Left lung (tissue), 14 donors: ENCODE measurements at places on chromosomes 6 and 20. TPM values are rescaled to one million over a fixed set of nuclear protein-coding genes. Genes with fewer than 3 reads are reported as not detected.

The CCN5 gene
- total RNA-seq, result 14.3 TPM

The IL17F gene
- total RNA-seq, result not detected

The PSORS1C2 gene
- total RNA-seq, result not detected

The L3MBTL1 gene
- total RNA-seq, result 8.7 TPM

The EGFL8 gene
- total RNA-seq, result 10.1 TPM

The TUBB2B gene
- 2.2 TPM for total RNA-seq

The CLIC5 gene
- total RNA-seq, result 44.3 TPM

The KCNB1 gene
- total RNA-seq, result 0.34 TPM

The RSPO3 gene
- total RNA-seq, result 12.9 TPM

The HLA-F gene
- total RNA-seq, result 98.3 TPM

The NOTCH4 gene
- 58.4 TPM for total RNA-seq

The GPX5 gene
- not detected for total RNA-seq

The TAGAP gene
- total RNA-seq, result 15.1 TPM

The BNIP5 gene
- not detected for total RNA-seq

The CST5 gene
- not detected for total RNA-seq
